ENCODE measurements at places on chromosomes 2 and 18.

GRCh38 chr2:169294001-169294675, 68.2 kb downstream of the LRP2 start:
- no peak for DNase-seq

DNA sequence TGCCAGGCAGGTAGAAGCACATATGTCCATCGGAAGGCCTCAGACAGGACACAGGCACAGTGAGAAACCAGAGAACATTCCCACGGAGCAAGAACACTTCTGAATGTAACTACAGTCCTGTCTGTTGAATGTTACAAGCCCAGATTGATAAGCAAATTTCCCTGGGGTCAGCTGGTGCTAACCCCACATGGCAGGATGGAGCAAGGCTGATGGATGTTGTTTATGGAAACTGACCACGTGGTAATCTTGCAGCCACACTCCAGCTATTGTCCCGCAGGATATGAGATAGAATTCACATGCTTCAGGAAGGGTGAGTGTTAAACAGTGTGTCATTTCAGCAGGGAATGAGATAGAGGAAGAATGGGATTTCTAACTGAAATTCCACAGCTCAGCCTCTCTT, 138.8 kb upstream of the COPS8 start:
- no peak for DNase-seq

DNA sequence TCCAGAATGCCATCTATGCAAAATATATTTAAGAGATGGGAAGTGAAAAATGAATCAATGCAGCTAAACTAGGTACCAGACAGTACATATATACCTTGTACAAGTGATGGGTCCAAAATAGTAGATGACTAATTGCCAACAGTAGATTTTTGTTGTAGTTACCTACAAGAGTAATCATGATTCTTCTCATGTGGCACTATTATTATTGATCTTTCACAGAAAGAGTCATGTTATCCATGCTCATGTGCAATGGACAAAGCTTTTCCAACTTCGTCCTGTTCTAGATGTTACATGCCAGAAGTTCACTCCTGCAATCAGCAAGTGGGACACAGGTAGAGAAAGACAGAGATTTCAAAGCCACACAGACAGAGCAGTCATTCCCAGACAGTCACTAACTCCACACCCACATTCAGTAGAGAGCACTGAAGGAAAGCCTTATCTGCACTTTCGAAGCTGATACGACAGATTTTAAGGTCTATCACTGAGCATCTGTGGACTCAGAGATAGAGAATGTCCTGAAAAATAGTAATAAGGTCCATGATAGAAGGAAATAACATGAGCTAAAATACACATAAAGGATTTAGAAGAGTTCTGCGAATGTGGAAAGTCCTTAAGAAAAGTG, 101.6 kb upstream of the ITPRID2 start:
- DNase-seq, result no peak

GRCh38 chr2:174004905-174005605, 39.9 kb upstream of the SP3 start:
- DNase-seq, result no peak

DNA sequence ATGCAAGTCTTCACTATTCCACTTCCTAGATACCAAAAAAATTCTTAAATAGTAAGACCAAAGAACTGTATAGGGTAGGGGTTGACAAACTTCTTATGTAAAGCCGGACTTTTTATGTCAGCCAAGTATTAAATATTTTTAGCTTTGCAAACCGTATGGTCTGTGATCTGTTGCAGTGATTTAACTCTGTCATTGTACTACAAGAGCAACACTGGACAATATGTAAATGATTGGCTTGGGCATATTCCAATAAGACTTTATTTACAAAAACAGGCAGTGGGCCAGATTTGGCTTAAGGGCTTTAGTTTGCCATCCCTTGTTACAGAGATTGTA, 48.0 kb downstream of the MGAT5 start:
- no peak for DNase-seq

DNA sequence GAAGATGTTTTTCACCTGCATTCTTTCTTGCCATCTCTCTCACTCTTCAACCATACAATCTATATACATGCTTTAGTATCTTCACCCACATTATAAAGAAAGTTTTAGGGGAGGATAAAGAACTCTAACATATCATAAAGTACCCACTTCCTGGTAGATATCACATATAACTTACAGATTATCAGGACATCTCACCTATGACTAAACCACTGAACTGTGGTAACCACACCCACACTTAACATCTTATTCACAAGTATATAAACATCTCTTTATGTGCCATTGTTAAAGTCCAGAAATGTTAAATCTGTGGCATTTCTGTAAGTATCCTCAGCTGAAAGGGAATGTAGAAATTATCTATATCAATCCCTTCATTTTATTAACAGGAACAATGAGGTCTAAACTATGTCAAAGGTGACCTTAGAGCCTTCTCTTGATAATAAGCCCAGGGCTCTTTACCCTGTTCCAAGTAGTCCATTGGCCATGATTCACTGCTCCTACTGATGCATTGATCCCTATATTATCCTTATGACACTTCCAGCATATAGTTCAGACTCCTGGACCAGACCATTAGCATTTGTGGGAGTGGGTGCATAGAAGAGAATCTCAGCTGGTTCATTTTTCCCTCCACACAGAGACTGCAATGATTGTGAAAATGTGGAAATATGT, 182.4 kb downstream of the SUCLG1 start:
- no peak for DNase-seq
